Cortex of kidney (tissue), 1 donor: ENCODE measurements at places on chromosomes 6 and 20.

GRCh38 chr6:69861986-69862385 lies 4.4 kb upstream of the COL19A1 start:
- no peak for DNase-seq

- DNase-seq: no peak
These were observed 26.7 kb downstream of the IYD start for GRCh38 chr6:150395388-150396009.

- no peak for DNase-seq
These were observed 38.8 kb downstream of the SLC22A3 start for GRCh38 chr6:160386869-160387530.

DNA sequence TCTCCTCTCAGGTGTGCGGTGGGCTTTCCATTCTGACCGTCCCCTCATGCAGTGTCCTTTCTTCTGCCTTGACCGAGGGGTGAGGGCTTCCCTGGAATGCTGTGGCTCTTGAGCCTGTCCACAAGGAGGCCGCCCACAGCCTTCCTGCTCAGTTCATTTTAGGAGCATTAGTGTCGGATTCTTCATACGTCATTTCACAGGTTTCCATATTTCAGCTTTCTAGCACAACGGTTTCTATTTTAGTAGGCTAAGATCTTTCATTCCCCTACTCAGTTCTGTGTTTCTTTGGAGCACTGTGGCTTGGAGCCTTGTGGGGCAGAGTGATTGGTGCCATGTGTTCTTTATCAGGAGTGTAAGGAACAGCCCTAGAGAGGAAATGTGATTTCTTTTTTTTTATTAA lies 5.5 kb downstream of the PPP1R3G start:
- DNase-seq: no peak

DNA sequence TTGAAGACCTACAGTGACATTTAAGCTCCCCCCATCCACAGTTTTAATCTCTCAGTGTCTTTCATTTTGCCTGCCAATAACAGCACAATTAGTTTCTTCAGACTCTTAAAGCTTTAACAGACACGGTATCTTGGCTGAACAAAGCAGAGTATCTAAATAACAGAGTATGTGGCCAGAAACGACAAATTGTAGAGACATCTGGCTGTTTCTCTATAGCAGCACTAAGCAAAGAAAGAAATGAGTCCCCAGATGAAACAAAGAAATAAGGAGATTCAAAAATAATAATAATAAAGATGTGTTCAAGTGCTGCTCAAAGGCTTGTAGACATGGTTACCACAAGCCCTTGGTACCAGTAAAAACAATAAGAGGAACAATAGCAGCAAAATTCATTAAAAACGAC lies 97.8 kb upstream of the HDAC2 start:
- DNase-seq: no peak

DNA sequence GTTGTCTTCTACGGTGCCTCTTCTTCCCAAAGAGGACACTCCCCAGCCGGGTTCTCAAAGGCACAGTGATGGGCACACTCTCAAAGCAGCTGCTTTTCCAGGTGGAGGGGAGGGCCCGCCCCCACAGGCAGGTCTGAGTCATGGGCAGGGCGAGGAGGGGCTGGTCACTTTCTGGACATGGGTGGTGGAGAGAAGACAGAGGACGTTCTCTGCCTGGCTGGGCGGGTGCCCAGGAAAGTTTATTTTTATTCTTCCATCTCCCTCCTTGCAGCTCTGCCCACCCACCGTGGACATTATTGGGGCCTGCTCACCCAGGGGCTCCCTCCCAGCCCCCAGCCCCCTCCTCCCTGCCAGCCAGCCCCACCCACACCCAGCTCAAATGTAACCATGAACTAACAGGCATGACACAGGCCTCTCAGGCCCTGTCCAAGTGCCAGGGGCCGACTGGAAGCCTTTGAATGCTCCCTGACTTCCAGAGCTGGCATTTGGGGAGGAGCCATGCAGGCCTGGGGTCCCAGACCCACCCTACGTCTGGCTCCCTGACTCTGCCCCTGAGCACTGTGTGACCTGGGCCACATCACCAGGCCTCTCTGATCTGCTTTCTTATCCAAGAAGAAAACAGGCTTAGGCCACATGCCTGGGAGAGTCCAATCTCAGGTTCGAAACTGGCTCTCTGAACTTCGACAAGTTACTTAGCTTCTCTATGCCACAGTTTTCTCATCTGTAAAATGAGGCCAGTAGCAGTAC lies 8.0 kb downstream of the TGM2 start:
- no peak for DNase-seq

DNA sequence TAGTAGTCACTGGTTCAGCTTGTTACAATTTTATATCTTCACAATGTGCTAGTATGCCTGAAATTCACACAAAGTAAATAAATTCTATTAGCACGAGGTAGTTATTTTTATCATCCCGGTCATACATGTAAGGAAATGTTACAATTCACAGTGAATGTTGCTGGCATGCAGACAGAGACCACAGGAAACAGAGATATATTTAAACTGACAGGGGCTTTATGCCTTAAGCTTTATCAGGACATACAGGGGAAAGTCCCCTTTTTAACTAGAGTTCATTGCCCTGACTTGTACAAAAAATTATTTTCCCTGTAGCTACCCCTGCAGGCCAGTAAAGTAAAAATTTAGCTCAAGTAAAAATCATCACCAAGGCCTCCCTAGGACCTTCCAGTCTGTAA lies 712.0 kb upstream of the NRSN1 start:
- DNase-seq: no peak

DNA sequence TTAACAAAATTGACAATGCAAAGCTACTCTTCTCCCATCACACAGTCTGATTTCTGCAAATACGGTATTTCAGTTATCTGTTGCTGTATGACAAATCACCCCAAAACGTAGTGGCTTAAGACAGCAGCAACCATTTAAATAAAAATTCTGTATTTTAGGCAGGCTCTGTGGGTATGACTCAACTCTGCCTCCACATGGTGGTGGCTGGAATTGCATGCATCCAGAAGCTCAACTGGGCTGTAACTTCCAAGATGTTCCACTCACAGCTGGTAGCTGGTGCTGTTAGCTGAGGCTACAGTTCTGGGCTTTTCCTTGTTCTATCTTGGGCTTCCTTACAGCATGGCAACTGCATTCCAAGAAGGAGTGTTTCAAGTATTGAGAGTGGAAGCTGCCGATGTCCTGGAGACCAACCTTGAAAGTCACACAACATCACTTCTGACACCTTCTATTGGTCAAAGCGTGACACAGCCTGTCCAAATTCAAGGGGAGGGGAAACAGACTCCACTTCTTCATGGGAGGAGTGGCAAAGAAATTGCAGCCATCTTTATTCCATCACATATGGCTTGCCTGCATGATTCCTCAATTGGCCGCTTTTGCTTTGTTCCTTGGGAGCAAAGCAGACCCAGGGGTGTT lies 39.7 kb upstream of the TULP1 start:
- DNase-seq: no peak

DNA sequence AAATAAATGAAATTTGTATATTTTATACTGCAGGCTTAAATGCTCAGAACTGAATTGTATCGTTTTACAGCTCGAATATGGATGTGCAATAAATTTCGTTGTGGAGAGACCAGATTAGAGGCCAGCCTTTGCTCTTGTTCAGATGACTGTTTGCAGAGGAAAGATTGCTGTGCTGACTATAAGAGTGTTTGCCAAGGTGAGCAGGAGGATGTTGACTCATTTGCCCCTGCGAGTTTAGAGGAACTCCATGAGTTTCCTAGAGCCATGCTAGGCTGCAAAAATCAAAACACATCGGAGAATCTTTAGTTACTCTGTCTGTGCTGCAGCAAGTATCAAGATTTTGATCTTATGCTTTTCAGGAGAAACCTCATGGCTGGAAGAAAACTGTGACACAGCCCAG lies 15.4 kb downstream of the ENPP3 start:
- DNase-seq: no peak

DNA sequence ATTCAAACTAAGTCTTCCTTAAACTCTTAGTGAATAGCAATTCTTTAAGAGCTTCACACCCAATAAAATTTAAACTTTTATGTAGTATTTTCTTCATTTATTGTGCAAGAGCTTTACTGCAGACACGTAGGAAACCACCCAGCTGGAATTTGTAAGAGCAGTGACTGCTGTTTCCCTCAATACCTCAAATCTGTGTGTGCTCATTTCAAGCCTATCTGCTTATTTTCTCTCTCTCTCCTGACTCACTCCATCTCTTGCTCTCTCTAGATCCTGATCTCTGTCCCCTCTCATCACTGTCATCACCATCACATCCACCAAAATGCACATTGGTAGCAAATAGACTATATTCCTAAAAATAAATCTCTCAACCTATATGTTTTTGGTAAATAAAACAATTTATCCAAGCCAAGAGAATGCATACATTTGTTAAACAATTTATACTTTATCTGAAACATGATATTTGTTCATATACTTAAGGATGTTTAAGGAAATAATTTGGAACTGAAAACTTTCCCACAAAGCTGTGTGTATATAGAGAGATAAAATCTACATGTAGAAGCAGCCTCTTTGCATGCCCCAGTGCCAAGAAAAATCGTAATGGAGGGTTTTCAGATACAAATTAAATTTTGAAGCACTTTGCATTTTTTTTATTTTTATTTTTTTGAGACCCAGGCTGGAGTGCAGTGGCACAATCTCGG lies 273.0 kb downstream of the TFAP2A start:
- no peak for DNase-seq

GRCh38 chr6:129370268-129370916 lies 339.6 kb downstream of the ARHGAP18 start:
- DNase-seq: no peak

- DNase-seq: no peak
These were observed 6.1 kb downstream of the DNPH1 start for GRCh38 chr6:43223175-43223574.

- no peak for DNase-seq
These were observed 3.5 kb upstream of the MOXD1 start for GRCh38 chr6:132404736-132405135.

DNA sequence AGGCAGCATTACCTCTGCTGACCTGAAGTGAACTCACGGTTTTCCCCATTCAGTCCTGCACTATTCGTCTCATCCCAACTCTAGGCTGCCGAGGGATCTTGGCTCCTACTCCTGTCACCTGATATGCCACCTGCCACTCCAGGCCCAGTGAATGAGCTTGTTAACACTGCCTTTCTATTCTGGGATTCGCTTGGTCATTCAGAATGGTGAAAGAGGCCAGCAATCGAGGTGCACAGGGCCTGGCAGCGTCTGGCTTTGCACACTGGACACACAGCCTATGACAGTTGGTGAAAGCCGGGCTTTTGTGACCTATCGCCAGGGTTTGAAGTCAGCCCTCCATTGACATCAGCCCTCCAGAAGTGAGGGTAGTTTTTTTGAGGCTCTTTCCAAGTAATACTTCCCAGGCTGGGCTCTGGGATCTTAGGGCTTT lies 59.3 kb upstream of the MYL9 start:
- no peak for DNase-seq

GRCh38 chr6:137315081-137315480 lies 95.9 kb upstream of the IFNGR1 start:
- DNase-seq: no peak

GRCh38 chr20:48189181-48189580 lies 403.9 kb upstream of the SULF2 start:
- no peak for DNase-seq

DNA sequence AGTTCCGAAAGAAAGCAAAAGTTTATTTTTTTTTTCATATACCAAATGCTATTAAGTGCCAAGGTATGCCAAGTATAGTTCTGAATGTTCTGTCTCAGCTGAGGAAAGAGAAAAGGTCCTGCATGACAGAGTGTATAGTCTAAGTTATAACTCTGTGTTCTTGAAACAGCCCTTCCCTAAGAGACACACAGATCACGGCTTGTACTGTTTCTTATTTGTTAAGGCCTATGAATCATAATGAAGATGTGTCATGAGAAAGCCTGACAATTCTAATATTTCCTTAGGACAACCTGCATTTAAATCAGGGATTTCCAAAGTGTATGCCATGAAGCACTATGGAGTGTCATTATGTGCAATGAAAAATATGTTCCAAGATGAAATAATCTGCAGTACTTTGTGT lies 538.7 kb upstream of the CDH4 start:
- DNase-seq: no peak

GRCh38 chr6:155493694-155494143 lies 38.1 kb upstream of the NOX3 start:
- no peak for DNase-seq

DNA sequence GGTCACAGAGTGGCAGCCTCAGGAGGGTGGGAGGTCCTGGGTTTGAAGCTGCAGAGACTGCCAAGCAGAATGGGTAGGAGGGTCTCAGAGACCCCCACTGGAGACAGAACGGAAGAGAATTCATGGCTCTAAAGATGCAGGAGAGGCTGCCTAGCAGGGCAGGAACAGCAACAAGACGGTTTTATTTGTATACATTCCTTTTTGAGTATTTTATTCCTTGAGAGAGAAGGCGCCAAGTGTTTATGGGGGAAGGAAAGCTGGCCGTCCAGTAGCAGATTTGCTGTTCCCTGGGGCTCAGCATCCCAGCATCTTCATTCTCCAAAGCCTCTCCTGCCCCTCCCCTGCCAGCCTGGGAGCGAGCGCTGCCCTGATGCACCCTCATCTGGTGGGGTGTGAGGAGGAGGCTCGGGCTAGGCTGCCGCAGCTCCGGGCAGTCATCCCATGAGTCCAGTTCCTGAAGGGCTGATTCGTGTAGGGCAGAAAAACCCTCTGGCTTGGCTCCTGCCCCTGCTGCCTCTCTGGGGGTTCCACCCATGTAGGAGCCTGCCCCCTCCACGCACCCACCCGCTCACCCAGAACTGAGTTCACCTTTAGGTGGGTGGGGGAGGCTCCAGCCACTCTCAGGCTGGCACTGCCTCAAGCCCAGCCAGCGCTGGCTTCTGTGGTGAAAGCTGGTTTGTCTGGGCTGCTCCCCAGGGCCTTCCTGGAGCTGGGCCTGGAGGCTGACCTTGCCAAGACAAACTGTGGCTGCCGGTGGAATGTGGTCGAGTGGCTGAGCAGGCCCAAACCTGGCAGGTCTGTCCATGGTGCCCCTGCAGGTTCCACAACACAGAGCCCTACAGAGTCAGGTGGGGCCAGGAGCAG lies 32.4 kb downstream of the CPXM1 start:
- no peak for DNase-seq

GRCh38 chr6:82906951-82907350 lies 158.7 kb downstream of the UBE3D start:
- no peak for DNase-seq

- no peak for DNase-seq
These were observed 101.1 kb downstream of the ATXN1 start for GRCh38 chr6:16660157-16660497.

GRCh38 chr6:143441680-143442545 lies 8.6 kb downstream of the ADAT2 start:
- DNase-seq: no peak

DNA sequence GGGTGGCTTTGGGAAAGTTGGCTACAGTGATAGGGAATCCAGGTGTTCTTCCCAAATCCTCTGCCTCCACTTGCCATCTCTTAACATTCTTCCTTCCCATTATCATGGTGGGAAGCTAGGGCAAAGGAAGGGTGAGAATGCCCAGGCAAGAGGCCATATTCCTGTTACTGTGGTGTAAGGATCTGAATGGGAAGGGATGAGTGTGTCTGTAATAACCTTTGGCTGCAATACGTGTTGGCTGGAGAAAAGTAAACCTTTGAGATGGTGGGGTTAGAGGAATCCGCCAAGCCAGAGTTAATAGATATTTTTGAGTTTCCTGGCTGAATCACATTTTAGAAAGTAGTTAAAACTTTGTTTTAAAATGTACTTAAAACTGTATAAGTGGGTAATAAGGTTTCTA lies 45.9 kb downstream of the RNF144B start:
- DNase-seq: no peak
